ENCODE measurements at places on chromosomes 7 and 10.

DNA sequence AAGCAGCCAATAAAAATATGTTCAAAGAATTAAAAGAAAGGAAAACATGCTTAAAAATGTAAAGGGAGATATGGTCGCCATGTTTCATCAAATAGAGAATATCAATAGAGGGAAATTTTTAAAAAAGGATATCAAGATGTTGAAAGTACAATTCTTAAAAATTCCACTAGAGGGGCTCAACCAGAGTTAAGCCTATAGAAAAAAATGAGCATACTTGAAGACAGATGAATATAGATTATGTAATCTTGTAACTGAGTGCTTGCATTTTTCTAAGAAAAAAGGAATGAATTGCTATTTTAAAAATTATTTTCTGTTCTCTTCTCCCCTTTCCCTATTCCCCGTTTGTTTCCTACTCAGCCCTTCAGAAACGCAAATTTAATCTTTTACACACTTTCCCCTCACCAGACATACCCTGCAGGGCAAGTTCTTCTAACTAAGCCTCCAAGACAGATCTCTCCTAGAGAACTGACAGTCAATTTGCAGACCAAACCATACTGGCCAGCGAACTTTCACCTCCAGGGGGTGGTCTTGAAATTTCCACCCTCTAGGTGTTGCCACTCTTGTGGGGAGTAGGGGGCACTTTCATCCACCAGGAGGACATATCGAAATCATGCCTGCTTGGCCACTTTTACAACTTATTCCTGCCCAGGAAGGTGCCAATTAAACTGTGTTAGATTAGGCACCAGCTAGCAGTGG is 67.7 kb downstream of the NSUN6 start:
- no peak for DNase-seq

DNA sequence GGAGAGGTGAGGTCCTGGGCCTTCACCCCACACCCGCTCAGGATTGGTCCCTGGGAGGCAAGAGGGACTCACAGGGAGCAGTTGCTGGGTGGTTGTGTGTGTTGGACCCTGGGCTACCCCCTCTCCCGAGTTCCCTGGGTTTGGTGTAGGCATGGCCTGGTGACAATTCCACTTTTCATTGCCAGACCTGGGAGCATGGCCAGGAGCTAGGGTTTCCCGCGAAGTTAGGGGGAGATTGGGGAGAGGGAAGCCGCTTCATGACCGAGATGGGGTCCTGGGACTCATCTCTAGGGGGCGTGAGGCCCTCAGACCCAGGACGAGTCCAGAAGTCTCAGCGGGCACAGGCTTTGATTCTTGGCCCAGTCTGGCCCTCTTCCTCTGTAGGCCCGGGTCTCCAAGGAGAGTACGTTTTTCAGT is 606 bp downstream of the PALD1 start:
- DNase-seq: no peak

- no peak for DNase-seq
Measured at GRCh38 chr10:91559169-91559568, 73.7 kb downstream of the PPP1R3C start.

GRCh38 chr7:68364886-68365625 is 1233.2 kb upstream of the AUTS2 start:
- DNase-seq: peak; percentile 16

DNA sequence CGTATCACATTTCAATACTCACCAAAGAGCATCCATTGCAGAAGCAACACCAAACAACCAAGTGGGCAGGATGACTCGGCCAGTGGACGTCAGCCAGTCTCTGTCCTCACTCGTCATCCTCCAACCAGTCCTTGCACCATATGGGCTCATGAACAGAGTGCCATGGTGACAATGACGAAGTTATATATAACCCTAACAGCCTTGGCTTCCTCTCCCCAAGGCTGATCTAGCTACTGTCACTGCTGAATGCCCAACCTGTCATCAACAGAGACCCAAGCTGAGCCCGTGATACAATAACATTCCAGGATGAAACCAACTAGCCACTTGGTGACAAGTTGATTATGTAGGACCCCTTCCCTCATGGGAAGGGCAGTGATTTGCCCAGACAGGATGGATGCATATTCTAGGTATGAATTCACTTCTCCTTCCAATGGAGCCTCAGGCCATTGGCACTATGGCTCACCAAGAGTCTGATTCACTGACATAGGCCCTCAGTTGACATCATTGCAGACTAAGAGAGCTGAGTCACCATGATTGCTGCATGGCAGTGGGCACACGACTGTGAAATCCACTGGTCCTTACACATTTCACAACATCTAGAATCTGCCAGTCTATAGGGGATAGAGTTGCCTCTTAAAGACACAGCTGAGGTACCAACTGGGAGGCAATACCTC is 26.3 kb upstream of the PPIF start:
- DNase-seq: no peak

DNA sequence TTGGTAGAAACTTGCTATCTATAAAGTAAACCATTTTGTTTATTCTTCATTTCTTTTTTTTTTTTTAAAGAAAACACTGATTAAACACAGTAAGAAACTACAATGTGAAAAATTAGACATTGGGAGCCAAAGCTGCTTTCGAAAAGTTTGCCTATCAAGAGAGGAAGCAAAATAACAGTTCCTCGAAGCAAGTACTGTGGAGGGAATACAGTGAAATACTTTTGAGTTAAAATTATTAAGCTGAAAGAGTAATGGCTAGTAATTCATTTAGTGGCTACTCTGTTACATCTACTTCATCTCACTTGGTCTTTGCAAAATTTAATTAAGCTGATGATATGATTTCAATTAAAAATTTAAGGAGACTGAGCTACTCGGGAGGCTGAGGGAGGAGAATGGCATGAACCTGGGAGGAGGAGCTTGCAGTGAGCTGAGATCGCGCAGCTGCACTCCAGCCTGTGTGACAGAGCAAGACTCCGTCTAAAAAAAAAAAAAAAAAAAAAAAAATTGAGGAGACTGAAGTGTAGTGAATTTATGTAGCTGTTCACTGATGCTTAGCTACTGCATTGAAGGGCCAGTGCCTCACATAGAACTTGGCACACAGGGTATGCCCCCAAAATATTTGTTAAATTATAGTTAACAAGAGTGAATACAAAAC is 982.1 kb upstream of the MBL2 start:
- DNase-seq: peak; percentile 45

- peak; percentile 3 for DNase-seq
Measured at GRCh38 chr10:132836832-132837540, 51.0 kb upstream of the NKX6-2 start.

DNA sequence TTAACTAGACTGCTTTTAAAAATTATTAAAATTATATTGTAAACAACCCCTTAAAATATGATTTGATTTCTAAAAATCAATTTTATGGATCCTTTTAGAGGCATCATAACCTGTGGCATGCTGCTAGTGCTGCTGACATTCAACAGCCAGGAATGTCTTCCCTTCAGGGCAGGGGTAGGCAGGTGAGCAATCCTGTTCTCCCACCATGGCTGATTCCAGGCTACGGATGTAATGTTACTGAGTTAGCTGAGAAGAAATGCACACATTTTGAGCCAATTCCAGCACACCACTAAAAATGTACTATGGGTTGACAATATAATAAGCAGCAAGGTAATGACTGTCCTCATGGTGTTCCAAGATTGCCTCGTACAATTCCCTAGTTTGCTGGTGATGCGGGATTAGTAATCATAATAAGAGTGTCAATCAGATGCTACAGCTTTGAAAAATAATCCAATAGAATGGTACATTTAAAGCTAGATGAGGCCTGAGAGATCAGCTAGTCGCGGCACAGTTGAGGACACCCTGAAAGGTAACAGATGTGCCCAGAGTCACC is 108.7 kb upstream of the PRR15 start:
- no peak for DNase-seq

DNA sequence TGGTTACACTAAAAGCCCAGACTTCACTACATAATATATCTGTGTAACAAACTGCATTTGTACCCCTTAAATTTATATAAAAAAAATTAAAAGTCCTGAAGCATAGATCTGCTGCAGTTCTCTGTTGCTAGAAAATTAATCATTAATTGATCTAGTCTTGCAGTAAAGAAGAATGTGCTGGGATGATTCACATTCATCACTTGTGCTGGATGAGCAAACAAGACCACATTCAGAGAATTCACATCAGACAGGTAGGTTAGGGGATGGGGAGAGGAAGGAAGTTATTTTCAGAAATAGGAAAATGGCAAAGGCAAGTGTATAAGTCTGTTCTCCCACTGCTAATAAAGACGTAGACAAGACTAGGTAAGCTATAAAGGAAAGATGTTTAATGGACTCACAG is 1019.0 kb downstream of the KCNMA1 start:
- DNase-seq: no peak

DNA sequence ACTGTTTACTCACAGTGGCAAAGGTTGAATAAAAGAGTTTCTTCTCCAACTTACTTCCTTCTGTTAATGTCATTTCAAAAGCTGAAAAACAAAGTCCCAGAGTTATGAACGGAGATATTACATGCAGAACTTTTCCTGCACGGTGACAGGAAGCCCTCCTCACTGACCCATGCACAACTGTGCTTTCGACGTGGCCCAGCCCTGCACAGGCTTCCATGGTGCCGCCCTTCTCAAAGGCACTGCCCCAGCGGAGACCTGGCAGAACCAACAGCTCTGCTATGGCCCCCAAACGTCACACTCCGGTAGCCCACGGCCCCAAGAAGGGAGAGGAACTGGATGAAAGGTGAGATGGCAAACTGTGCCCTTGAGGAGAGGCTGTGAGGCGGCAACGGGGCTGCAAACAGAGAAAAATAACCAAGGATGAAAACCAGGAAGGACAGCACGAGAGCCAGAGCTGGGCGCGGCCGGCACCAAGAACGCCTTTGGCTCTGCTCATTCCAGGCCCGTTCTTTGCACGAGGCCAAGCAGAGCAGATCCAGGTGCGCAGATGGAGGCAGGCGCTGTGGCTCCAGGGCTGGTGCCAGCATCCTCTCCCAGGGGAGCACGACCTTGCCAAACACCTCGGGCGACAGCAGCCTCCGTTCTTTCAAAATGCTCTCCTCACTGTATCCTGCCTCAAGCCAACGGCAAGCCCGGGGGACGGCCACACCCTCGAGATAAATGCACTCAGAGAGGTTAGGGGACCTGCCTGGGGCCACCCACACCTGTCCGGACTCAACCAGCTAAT is 7.0 kb upstream of the FUOM start:
- peak; percentile 67 for DNase-seq

GRCh38 chr10:47030191-47030703 is 119.0 kb downstream of the PTPN20 start:
- DNase-seq: no peak
